ENCODE measurements at places on chromosomes 11 and 22.

DNA sequence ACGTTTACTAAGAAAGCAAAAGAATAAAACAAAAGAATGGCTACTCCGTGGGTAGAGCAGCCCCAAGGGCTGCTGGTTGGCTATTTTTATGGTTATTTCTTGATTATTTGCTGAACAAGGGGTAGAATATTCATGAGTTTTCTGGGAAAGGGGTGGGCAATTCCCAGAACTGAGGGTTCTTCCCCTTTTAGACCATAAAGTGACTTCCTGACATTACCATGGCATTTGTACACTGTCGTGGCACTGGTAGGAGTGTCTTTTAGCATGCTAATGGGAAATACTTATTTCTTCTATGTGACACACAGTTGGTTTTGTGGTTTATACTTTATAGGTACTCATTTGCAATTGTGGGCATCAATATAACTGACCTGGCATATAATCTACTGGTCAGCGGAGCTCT, 56.3 kb downstream of the SLN start:
- no peak for DNase-seq

- DNase-seq, result no peak
Observed at GRCh38 chr11:123665306-123665705, 10.9 kb upstream of the SCN3B start.

GRCh38 chr22:47295226-47295901, 532.9 kb downstream of the TBC1D22A start:
- no peak for DNase-seq

DNA sequence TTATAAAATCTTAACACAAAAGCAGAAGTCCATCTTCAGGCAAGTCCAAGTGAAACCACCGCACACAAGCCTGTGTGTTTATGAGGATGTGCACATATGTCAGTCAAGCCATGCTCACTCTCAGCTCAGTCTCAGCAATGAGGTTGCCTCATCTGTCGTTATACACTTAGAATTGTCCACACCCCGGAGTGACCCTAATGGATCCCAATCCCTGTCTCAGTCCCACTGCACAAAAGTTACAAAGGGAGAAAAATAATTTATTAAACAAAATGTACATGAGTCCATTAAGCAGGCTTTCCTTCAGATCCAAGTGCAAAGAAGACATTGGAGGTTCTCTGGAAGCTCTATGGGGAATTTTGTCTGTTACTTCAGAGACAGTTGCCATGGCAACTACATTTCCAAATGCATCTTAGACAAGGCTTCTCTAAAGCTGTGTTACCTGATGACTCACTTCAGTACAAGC, 24.4 kb downstream of the OR8B12 start:
- DNase-seq, result no peak

- DNase-seq, result no peak
Observed at GRCh38 chr11:119876841-119877240, 147.8 kb upstream of the NECTIN1 start.

DNA sequence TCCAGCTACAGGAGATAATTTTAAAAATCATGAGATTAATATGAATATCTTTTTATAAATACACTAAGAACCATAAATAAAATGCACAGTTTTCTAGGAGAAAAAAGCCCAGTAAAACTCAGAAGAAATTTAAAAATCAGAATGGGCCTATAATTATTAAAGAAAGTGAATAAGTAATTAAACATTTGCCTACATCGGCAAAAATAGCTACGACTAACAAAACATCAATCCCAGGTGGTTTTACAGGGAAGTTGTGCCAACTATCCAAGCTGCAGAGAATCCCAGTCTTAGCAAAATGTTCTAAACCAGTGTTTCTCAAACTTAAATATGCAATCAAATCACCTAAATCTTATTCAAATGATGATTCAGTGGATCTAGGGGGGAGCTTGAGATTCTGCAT, 180.0 kb downstream of the TRIM29 start:
- DNase-seq, result no peak

- no peak for DNase-seq
Observed at GRCh38 chr11:130882138-130882551, 34.1 kb downstream of the SNX19 start.

GRCh38 chr22:30436196-30436595, 10.6 kb downstream of the MTFP1 start:
- no peak for DNase-seq

- DNase-seq, result no peak
Observed at GRCh38 chr22:37302674-37303555, 20.6 kb downstream of the CYTH4 start.

DNA sequence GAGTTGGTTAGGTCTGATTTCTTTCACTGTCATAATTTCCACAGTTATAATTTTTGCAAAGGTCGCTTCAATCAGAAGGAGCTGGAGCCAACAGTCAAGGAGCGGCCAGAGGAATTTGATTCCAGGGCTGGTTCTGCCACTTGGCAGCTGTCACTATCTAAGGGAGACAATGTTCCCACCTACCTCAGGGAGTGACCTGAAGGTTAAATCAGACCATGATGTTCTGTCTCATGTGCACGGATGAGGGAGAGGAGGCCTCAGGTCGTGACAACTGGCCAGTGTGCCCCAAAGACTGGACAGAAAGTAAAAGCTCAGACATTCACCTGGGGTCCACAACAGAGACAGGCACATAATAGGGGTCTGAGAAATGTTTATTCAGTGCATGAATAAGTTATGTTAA, 7.6 kb downstream of the MRGPRD start:
- DNase-seq, result no peak

DNA sequence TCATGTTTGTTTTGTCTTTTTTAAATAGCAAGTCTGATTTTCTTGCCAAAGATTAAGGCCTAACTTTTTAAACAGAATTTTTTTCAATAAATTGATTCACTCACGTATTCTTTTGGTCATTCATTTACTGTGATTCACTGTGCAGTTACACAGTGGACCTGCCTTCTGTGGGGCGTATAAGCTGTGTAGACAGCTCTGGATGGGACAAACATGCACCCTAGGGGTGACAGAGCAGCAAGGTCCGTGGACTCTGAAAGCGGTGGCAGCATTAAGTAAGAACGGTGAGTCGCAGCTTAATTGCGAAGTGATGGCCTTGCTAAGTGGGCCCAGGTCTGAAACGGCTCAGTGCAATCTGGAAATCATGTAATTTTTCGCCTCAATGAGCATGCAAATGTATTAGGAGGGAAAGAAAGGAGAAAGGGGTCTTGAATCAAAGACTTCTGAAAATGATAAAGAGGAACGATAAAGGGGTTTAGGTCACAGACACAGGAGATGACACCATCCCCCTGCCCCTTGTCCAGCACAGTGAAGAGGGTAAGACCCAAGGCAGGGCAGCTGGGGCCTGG, 113.1 kb downstream of the SPATA19 start:
- no peak for DNase-seq

GRCh38 chr11:127972816-127973215, 614.5 kb downstream of the ETS1 start:
- no peak for DNase-seq

DNA sequence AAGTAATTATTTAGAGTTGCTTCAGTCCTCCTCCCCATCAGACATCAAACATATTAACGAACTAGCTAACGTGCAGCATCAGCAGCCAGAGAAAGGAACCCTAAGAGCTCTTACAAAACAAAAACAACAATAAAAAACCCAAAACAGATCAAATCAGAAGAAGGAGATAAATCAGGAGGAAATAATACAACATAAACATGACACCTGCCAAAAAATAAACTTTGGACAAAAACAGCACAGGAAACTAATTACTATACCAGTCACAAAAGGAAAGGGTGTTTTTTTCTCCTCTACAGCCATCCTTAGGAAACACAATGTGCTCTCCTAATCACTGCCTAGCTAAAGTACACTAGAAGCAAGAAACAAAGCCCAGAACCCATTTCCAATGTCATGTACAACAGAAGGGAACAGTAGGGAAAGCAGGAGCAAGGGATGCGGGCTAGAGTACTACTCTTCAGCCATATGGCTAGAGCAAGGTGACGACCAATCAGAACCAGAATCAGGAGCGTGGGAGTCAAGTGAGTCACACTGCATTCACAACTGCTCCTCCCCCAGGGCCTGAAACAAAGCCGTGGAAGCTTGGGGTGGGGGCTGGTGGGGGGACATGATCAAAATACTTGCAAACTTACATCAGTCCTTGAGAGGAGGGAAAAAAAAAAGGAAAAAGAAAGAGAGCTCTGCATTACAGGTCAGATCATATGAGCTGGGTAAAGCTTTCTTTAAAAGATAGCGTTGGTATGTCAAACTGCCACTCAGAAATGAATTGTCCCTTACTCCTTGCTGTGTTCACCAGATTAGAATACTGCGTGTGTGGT, 60.4 kb downstream of the LARGE2 start:
- DNase-seq, result no peak

- no peak for DNase-seq
Observed at GRCh38 chr11:64224891-64225607, 937 bp downstream of the TRPT1 start.

- DNase-seq, result no peak
Observed at GRCh38 chr22:11616811-11617210, 3911.2 kb upstream of the OR11H1 start.

GRCh38 chr11:10878408-10879214, 20.8 kb upstream of the ZBED5 start:
- no peak for DNase-seq

DNA sequence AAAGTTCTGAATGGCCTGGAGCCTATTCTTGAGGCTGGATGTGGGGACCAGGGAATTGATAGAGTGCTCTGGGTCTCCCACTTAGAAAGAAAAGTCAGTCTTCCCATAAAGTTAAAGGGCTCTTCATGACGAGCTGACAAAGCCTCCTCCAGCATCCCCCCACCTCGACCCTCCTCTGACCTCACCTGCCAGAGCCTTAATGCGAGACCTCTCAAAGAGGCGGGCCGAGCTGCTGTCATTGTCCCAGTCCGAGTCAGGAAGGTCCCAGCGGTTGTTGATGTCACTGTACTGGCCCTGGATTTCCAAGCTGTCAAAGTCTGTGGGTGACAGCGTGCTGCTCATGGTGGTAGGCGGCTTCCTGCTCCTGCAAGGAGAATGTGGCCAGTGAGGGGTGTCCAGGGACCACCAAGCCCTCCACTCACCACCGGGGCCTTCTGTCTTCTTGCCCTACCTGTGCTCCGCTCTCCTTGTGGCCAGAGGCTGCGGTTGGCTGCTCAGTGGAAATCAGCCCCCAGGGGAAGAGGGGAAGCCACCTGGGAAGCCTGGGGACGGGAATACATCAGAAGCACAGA, 8.0 kb downstream of the SPTBN2 start:
- DNase-seq, result no peak

DNA sequence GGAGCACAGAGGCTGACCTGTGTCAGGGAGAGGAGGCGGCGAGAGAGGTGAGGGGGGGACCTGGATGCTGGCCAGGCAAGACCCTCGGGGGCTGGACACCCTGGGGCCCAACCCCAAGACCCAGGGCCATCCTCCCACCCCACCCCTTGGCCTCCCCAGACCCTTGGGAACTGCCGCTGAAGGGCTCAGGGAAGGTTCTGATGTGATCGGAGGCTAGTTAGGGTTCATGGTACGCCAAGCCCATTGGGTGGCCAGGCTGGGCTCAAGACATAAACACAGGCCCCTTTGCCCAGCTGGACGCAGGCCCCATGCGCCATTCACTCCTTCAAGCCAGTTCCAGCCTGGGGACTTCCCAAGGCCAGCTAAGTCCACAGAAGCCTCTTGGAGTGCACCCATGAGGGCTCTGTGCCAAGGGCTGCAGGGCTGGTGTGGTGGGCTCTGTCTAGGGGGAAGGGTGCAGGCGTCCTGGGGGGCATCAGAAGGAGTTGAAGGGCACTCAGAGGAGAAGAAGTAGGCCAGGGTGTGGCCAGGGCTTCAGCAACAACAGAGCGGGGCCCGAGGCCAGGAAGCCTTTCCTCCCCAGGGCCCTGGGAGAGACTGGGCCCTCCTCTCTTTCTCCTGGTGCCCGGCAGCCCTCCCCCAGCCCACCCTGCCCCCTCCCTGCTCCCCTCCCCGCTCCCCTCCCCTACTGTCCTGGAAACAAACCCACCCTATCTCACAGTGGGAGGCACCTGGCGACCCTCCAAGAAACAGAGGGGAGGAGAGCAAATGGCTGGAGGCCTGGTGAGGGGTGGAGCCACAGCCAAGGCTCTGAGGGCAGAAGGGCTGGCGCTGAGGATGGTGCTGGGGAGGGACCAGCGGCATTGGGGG, 12.9 kb downstream of the TSPAN32 start:
- DNase-seq, result peak; percentile 34

- no peak for DNase-seq
Observed at GRCh38 chr11:7077101-7077500, 11.7 kb upstream of the RBMXL2 start.

DNA sequence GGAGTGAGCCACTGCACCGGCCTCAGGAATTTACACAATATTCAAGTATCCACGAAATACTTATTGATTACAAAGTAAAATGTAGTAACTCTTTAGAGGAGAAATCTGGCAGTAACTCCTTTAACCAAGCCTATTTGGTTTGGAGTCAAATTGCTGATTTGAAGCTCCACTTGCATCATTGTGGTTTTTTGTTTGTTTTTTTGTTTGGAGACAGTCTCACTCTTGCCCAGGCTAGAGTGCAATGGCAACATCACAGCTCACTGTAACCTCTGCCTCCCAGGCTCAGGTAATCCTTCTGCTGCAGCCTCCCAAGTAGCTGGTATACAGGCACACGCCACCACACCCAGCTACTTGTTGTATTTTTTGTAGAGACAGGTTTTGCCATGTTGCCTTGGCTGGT, 6.4 kb upstream of the QSER1 start:
- DNase-seq, result no peak

DNA sequence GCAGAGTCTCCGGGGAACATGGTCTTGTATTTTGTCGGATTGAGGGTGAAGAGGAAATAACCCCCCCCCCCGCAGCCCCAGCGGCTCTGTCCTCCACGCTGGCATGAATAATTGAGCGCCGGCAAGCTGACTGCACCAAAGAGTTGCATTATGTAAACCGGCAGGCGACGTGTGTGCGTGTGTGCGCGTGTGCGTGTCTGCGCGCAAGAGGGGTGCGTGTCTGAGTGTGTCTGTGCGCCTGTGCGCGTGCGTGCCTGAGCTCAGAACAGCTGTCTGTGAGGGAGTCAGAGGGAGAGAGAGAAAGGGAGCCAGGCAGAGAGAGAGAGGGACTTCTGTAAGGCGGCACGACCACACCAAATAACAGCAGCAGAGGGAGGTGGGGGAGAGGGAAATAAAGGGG, 94.4 kb downstream of the SCN3B start:
- no peak for DNase-seq

DNA sequence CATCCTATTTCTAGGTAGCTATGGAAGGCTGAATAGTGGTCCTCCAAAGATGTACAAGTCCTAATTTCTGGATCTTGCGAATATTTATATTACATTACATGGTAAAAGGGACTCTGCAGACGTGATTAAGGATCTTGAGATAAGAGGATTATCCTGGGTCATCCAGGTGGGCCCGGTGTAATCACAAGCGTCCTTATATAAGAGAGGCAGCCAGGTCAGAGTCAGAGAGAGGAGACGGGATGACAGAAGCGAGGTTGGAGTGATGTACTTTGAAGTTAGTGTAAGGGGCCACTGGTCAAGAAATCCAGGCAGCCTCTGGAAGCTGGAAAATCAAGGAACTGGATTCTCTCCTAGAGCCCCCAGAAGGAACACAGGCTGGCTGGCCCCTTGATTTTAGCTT, 70.1 kb upstream of the MYOD1 start:
- no peak for DNase-seq

GRCh38 chr11:129251067-129251466, 58.9 kb upstream of the ARHGAP32 start:
- no peak for DNase-seq

- DNase-seq, result no peak
Observed at GRCh38 chr11:19447150-19447566, 206.4 kb upstream of the E2F8 start.
